HFFc6 (cell line): ENCODE measurements at places on chromosomes 6 and 20. TPM values are rescaled to one million over a fixed set of nuclear protein-coding genes. Genes with fewer than 3 reads are reported as not detected.

DNA sequence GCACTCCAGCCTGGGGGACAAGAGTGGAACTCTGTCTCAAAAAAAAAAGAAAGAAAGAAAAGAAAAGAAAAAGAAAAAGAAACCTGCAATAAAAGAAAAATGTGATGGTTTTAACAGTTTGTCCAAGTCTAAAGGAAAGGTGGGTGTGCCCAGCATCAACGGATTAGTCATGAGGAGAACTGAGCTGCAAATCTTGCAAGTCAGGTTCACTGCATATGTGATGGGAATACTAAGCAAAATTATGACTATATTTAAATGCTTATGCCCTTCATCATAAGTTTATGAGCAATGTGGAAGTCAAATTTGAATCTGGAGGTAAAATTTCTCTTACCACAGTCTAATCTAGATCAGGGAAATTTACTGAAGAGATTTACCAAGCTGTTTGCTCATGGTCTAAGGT lies 13.1 kb upstream of the CDK19 start:
- no peak for DNase-seq

The TSBP1 gene
- not detected in 2 replicates for total RNA-seq

- no peak for DNase-seq
Observed at GRCh38 chr20:60365064-60365666, 406.9 kb downstream of the CDH26 start.

DNA sequence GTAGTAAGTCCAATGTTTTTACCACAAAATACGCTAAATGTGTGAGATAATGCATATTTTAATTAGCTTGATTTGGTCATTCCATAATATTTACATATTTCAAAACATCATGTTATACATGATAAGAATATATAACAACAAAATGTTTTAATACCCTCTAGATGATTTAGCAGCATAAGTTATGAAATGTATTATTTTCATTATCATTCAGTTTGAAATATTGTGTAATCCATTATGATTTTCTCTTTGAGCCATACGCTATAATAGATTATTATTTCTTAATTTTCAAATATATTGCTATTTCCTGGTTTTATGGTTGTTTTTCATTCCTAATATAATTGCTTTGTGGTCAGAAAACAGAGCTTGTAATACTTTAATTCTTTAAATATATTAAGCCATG lies 163.3 kb upstream of the KCNQ5 start:
- no peak for DNase-seq

The TRIM10 gene
- not detected in 2 replicates for total RNA-seq

- no peak for DNase-seq
Observed at GRCh38 chr6:136991646-136992045, 53.1 kb downstream of the IL20RA start.

DNA sequence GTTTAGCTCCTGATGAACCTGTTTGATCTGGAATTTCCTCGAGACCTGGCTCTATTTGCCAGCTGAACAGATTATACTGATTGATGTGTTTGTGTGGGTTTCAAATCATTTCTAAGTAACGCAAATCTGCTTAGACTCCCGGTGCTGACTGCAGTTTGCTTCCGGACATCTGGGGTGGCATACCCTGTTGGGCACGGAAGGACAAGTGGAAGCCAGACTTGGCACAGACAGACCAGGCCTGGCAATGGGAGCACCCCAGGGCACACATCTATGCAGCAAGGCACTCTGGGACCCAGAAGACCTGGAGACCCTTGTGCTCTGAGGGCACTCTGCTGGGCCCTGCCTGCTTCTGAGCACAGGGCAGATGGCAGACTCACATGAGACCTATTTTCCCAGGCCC lies 433.7 kb upstream of the CHD6 start:
- DNase-seq, result no peak

DNA sequence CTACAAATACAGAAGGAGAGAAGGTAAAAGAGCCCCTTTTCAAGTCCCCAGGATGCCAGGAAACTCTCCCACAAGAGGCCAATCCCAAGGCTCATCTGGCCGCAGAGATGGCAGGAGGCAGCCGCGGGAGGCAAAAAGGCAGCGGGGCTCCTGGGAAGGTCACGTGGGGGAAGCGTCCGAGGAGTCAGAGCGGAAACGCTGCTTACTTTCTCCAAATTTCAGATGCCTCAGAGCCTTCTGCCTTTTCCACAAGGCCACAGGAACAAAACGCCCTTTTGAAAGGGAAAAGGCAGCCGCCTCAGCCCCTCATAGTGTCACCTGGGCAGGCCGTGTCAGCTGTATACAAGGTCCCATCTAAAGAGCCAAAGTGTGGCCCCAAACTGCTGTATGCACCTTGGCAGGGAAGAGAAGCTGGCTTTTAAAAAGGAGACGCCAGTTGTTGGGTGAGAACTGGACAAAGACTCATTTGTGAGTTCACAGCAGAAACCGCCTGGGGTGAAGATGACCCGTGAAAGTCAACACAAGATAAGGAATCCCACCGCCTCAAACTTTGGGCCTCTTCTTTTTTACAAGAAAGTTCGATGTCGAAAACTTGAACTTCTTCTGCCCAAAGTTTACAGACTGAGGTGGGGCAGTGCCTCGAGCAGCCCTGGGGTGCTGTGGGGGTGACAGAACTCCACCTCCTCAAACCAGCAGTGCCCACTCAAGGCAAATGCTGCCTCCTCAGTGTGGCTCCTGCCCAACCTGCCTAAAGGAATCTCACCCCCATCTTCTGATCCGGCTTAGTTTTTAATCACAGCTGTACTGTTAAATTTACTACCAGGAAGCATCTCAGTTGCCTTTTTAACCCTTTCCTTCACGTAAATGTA lies 45.4 kb downstream of the EZR start:
- no peak for DNase-seq

- no peak for DNase-seq
Observed at GRCh38 chr20:40532103-40532502, 156.9 kb downstream of the MAFB start.

- no peak for DNase-seq
Observed at GRCh38 chr6:113908801-113909200, 51.7 kb downstream of the MARCKS start.

The NDRG3 gene
- 34.1 to 42.3 TPM (median 37.2 TPM) in 3 replicates for total RNA-seq

The CST9 gene
- not detected in 3 replicates for total RNA-seq

The E2F1 gene
- 11.9 to 23.4 TPM (median 21.7 TPM) in 3 replicates for total RNA-seq

DNA sequence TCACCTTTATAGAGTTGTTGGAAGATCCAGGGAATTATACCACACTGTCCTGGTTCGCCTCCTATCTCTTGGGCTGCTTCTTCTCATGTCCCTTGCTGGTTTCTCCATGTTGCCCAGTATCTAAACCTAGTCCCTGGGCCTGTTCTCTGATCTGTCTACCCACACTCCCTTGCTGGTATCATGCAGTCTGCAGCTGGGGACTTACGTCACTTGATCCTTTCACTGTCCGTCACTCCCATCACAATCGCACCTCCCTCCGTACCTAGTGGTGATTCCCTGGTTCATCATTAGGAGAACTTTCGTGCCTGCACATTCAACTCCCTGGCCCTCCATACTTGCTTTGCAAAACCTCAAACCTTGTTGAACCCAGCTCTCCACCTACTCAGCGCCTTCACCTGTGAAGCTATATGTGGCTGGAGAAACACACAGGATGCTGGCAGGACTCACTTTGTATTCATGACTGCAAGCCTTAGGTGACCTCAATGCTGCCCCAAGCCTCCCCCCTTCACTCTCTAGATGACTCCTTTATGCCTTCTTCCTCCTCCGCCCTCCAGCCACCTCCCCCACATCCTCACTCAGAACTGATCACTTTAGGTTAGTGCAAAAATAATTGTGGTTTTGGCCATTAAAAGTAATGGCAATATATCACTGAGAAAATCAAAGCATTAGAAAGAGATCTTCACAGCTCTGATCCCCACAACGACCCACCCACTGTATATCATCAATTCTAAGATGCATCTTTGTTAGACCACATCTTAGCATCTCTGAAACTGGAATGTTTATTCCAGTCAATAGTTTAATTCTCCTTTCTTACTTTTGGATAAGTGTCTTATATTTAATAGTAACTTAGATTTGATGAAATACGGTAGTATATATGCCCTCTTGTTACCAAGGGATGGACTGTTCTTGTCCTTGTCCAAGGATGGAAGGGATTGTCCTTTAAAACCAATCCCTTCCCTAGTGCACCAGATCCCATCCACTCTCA lies 26.4 kb downstream of the GDAP1L1 start:
- no peak for DNase-seq

GRCh38 chr6:7433121-7433617 lies 43.6 kb downstream of the RIOK1 start:
- no peak for DNase-seq

GRCh38 chr6:74256381-74256780 lies 560.4 kb downstream of the CD109 start:
- no peak for DNase-seq
